ENCODE measurements at places on chromosomes 11 and 22.

GRCh38 chr22:24805790-24806662 lies at the start of gene SGSM1:
TSS of gene SGSM1 (plus strand) at chr22:24806211. CDS start at chr22:24806326, 115 bp downstream.
- DNase-seq: peak; percentile 50

- no peak for DNase-seq
These were observed 150.3 kb downstream of the NECTIN1 start for GRCh38 chr11:119578521-119579191.

- DNase-seq: peak; percentile 85
These were observed 3.0 kb downstream of the ATL3 start for GRCh38 chr11:63667995-63668795.

- DNase-seq: peak; percentile 41
These were observed 22.3 kb downstream of the HPS4 start for GRCh38 chr22:26461188-26461810.

- DNase-seq: no peak
These were observed 48.2 kb downstream of the RTL6 start for GRCh38 chr22:44449683-44450425.

DNA sequence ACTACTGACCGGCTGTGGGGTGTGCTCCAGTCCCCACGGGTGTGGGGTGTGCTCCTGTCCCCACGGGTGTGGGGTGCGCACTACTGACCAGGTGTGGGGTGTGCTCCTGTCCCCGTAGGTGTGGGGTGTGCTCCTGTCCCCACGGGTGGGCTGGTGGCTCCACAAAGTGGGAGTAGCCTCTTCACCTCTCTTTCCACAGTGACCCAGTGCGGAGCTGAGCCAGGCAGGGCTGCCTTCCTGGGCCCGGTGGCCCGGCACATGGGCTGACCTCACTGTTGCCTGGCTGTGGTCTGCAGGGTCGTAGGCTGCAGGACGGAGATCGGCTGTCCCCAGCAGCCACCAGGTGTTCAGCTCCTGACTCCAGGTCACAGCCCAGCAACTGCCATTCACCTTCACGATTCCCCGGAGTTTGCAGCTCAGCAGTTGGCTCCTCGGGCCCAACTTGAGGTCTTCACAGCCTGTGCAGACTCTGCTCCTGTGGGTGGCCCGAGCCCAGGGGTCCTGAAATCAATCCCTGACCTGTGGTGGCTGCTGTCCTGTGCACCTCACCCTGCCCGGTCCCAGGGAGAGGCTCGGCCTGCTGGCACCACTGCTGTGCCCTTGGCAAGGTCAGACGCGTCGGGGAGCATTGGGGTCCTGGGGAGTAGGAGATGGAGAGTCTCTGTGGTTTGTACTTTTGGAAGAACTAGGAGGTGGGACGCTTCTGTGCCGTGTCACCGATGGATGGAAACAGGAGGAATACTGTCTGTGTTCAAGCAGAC lies 414.3 kb downstream of the TBC1D22A start:
- DNase-seq: no peak

DNA sequence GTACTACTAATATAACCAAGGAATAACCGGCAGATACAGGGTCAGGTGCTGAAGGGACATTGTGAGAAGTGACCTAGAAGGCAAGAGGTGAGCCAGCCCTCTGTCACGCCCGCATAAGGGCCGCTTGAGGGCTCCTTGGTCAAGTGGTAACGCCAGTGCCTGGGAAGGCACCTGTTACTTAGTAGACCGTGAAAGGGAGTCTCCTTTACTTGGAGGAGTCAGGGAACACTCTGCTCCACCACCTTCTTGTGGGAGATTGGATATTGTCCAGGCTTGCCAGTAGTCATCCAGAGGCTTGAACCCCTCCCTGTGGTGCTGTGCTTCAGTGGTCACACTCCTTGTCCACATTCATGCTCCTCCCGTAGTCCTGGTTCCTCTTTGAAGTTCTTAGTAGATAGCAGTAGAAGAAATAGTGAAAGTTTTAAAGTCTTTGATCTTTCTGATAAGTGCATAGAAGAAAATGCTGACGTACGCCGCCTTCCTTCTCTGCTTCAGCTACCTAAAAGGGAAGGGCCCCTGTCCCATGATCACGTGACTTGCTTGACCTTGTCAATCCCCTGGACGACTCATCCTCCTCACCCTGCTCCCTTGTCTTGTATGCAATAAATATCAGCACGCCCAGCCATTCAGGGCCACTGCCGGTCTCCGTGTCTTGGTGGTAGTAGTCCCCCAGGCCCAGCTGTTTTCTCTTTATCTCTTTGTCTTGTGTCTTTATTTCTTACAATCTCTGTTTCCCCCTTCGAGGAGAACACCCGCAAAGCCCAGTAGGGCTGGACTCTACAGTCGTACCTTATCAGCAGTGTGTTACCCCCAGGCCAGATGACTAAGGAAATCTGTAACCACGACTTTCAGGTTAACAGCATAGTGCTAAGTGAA lies 6.1 kb downstream of the NUP50 start:
- no peak for DNase-seq

DNA sequence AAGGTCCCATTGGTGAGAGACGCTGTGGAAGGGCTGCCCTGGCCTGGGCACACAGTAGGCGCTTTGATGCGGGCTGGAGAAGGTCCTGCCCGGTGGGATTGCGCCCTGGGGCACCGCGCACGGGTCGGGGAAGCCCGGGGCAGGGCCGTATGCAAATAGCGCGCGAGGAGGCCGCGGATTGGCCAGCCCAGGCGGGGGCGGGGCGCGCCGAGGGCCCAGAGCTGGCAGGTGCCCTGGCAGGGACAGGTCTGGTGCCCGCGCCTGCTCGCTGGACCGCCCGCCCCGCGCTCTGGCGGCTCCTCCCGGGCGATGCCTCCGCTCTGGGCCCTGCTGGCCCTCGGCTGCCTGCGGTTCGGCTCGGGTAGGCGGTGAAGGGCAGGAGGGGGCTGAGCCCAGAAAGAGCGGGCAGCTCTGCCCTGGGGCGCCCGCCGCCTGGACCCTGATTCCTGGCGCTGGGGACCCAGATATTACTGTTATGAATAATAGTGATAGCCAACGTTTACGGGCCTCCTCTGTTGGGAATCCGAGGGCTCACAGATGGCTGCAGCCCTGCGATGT lies at the start of gene UPK3A:
Gene UPK3A (plus strand): TSS at position 245 of the 558 bp plus-strand sequence. CDS start 65 bp downstream, at position 310.
- DNase-seq: no peak

GRCh38 chr11:77233011-77233410 lies 68.5 kb downstream of the GDPD4 start:
- DNase-seq: no peak

DNA sequence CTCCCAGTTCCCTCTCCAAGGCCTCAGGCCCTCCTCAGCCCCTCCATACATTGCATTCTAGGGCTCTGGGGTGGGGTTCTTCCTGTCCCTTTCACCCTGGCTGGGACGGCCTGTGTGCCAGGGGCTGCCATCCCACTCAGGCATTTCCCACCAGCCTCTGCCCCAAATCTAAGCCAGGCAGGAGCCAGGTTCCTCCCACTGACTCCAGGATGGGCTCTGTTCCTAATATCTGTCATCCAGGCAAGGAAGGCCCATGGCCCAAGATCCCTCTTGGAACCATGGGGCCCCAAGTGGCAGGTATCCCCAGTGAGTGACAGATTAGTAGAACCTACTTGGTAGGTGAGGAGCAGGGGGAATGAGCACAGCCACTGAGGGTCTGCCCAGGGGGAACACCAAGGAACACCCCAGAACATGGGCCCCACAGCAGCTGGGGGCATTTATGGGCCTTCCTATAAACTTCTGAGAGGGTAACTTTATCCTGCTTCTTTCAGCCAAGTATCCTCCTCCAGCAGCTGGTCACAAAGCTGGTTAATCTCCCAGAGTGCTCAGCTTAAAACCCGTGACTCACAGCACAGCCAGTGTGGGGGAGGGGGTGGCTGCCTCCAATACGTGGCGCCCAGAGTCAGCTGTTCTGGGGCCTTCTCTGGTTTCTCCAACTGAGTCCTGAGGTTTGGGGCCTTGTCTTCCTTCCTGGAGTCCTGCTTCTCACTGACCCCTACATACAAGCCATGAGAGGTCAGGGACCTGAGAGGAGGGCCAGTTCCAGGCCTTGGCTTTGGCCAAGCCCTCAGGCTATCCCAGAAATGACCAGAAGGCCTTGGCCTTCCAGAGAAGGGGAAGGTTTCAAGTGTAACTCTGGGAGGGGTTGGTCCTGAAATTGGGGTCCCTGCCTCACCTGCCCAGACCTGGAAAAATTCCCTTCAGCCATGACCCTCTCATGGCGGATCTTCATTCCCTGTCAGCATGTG lies 19.9 kb upstream of the MYOD1 start:
- DNase-seq: peak; percentile 18

DNA sequence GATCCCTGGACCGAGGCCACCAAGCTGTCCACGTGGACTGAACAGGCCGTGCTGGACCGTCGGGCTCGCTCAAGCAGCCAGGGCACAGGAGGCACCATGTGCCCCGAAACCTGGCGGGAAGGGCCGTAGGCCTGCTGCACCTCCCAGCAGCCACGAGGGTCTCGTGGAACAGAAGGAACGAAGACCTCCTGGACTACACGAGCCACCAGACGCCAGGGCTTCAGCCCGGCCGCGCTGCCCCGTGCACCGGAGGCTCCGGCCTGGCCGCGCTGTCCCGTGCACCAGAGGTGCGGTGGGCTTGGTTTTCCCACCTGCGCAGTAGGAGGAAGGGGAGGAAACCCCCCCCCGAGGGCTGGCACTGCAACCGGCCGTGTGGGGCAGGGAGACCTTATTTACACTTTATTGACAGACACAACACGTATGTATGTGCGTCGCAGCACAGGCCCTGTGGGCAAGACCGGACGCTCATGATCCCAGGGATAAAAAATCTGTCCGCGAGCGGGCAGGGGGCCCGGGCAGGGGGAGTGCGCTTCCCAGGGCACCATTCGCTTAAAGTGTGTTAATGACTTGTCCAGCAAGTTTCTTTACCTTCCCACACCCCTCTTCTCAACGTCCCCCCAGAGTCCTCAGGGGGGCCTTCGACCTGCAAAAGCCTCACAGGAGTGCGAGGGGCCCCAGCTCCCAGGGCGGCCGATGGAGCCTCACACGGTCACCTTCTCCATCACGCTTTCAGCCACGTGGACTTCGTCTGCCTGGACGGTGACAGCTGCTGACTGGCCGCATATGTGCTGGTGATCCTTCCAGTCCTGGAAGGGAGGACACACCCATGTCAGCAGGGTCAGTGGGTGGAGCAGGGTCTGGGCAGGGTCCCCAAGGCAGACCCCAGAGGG lies 7.0 kb downstream of the DRD4 start:
- DNase-seq: no peak

DNA sequence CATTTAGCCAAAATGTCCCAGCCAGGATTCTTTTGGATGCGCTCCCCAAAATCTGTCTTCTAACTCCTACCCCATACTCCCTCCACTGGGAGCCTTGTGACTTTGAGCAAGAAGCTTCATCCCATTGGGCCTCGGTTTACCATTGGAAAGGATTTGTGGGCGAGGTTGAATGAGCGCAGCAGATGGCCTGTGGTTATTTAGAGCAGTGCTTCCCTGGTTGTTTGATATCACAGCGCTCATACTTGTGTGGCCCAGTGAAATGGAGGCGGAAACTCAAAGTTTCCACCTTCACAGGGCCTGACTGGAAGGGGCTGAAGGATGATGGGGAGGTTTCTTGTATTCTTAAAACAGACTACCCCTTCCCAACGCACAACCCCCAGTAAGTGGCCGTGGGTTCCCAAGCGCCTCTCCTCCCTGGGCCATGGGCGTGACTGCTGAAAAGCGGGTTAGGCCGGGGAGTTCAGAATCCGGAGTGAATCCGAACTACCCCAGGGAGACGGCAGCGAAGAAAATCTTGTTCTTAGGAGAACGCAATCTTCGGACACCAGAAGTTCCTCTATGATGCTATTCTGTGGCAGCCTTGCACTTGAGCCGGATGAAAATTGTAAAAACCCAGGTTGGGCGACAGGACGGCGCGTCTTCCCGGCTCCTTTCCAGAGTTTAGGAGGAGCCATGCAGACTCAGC lies 1.2 kb upstream of the ATF4 start:
- DNase-seq: peak; percentile 51

DNA sequence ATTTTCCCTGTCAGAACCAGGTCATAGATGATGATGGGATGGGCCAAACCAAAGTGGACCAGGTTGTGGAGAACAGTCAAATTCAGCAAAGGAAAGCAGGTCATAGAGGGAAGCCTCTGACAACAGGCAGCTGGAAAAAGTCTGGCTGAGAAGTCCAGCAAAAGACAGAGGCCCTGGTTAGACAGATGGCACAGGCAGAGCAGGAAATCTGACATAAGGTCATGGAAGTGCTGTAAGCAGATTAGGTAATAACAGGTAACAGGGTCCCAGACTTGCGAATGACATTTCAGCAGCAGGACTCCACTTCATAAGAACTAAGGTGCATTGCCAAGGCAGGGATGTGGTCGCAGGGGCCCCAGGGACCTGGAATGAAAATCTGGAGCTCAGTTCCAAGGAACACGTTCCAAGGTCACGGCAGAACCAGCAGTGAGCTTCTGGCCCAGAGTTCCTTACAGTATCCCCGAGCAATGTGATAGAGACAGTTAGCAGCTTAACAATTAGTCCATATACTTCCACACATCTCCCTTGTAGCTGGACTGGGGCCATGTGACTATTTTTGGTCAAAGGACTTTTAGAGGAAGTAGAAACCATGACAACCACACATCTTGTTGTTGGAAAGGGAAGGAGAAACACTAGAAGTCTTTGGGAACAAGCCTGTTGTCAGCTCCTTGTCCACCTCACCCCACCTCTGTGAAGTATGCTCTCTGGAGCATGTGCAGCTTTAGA lies 75.4 kb downstream of the ME3 start:
- DNase-seq: peak; percentile 83

DNA sequence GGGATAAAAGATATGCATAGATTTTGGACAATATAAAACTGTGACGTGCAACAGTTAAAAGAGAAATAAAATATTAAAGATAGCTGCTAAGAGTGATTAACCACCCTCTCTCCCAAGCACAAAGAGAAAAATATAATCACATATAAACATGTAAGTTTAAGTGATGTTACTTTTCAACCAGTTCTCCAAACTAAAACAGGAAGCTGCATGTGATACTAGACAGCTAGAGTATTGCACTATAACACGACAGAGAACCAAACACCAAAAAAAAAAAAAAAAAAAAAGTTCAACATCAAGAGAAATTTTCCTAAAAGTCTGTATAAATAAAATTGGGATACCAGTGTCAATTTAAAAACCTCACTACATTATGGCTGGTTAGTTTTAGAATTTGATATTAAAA lies 79.1 kb downstream of the PICALM start:
- DNase-seq: no peak

DNA sequence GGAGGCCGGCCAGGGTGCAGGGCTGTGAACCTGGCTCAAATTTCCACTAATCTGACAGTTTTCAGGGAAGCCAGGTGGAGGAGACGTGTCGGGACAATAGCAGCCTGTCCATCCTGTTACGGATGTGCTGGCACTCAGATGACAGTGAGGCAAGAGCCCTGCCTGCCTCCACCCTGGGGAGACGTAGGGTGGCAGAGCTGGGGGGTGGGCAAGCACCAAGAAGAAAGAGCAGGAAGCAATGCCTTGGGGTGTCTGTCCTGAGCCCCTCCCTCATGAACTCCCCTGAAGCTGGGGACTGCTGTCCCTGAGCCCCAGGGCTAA lies 10.0 kb upstream of the TRIM29 start:
- no peak for DNase-seq

- DNase-seq: no peak
These were observed 14.0 kb downstream of the USP35 start for GRCh38 chr11:78202733-78203167.

- DNase-seq: peak; percentile 87
These were observed 51.8 kb downstream of the C11orf71 start for GRCh38 chr11:114348200-114349191.

All from fibroblast of pulmonary artery (primary cell).